ENCODE measurements at places on chromosomes 7 and 10.

DNA sequence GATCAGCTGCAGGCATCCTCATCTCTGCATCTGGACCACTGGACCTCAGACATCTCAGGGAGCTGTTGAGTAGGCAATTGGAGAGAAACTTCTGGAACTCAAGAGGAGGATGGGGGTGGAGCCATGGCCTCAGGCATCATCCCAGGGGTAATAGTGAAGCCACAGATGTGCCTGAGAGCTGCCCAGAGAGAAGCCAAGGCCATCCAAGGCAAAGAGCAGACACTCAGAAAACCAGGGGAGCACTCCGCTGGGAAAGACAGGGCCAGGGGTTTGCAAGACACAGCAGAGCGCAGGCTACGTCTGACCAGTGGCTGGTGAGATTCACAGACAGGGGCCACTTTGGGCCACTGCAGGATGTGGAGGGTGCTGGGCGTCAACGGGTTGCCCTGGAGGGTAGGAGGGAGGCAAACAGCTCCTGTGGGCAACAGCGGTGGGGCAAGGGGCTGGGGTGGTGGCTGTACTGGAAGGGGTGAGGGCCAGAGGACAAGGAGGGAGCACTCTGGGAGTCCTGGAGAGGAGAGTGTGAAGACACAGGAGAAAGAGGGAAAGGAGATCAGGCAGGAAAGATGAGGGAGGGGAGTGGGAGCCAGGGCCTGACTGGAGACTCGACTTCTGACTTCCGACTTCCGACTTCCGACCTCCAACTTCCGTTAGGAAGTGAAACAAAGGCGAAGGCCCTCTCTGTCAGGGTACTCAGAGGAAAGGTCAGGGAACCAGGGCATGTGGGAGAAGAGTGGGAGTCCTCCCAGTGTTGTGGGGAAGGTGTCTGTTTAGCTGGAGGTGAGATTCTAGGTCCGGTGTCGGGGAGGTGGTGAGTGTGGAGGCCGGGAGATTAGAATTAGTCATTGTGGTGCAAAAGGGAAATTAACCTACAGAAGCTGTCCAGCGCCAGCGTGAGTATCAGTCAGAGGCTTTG, 69.7 kb upstream of the ANTXRL start:
- DNase-seq = no peak

DNA sequence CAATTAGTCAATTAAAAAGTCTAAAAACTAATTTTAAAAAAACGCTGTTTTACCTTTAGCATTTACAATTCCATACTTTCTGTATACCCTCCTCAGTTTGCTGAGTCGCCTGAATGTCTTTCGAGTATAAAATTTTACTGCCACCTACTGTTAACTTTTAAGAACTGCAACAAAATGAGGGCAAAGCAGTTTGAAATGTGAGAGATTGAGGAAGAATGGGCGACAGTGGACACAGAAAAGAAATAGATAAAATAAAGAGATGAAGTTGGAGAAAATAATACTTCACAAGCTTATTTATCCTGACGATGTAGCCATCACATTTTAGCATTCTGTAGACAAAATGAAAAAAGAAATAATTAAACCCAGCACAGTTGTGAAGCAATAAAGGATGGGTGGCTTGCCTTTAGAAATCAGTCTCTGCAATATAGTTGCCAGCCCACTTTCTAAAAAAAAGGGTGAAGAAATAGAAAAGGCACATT, 110.8 kb upstream of the PTN start:
- DNase-seq = no peak

DNA sequence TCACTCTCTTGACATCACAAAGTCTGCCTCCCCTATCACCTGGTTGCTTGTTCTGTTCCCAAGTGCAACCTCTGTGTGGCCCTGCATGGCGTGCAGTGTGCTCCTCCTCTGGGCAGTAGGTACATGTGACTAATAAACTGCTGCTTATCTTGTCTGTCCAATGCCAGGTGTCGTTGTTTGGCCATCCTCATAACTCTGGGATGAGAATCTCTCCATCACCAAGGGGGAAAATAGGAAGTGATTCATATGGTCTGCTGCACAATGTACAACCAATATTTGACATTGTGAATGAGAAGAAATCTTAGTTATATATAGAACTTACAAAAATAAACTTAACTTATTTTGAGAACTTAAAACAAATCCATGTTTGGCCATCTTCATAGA, 135.2 kb downstream of the INHBA start:
- no peak for DNase-seq

DNA sequence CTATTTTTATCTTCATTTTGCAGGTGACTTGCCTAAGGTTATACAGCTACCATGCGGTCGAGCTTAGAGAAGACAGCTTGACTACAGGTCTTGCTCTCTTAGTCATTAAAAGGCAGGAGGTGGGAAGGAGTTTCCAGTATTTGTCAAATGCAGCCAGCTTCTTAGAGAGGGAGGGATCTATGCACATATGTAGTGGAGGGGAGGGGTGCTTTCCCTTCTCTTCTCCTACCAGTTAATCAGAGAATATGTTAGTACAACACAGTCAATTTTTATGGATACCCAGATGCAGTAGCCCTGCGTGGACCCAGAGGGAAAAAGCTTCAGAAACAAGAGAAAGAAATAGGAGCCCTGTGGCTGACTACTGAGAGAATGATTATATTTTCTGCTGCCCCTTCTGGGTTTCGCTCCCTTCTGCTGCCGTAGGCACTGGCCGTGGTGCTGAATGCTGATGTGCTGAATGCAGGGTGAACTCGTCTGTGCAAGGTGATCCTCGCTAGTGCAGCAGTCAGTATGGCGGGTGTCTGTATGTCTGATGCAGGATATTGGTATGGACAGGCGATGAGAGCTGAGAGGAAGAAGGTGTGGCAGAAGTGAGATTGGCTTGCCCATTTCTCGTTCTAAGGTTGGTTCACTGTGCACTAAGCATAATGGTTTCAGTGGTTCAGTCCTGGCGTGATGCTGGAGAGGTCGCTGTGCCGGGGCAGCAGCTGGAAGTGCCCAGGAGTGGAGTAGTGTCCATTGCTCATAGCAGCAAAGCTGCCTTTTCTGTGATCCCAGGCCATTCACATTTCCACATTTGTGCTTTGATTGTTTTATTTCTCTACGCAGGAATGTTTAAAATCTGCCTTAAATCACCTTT, 189.2 kb upstream of the PODXL start:
- DNase-seq = no peak

- DNase-seq = no peak
Observed at GRCh38 chr7:5687936-5688630, 93.4 kb downstream of the RNF216 start.

DNA sequence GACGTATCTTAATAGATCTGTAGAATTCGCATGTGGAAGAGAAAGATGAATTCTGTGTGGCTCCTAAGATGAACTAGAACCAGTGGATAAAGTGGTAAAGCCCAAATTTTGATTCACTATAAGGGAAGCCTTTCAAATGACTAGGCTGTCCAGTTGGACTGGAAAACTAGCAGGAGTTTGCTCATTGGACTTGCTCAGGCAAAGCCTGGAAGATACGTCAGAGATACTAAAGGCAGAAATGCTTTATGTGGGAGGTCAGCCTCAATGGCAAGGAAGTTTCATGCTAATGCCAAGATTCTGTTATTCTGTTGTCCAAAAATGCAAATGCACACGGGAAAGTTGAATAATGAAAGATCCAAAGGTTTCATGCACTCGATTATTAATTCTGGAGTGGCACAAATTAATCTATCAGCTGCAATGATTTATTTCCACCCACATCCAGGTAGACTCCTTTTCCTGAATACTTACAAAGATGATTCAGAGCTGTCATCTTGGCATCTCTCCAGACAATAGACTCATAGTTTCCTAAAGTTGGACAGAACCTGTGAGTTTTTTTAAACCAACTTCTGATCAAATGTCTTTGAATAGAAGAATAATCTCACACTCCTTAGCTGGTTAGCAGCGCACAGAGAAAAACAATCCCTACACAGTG, 20.5 kb upstream of the PPP1R3C start:
- no peak for DNase-seq

DNA sequence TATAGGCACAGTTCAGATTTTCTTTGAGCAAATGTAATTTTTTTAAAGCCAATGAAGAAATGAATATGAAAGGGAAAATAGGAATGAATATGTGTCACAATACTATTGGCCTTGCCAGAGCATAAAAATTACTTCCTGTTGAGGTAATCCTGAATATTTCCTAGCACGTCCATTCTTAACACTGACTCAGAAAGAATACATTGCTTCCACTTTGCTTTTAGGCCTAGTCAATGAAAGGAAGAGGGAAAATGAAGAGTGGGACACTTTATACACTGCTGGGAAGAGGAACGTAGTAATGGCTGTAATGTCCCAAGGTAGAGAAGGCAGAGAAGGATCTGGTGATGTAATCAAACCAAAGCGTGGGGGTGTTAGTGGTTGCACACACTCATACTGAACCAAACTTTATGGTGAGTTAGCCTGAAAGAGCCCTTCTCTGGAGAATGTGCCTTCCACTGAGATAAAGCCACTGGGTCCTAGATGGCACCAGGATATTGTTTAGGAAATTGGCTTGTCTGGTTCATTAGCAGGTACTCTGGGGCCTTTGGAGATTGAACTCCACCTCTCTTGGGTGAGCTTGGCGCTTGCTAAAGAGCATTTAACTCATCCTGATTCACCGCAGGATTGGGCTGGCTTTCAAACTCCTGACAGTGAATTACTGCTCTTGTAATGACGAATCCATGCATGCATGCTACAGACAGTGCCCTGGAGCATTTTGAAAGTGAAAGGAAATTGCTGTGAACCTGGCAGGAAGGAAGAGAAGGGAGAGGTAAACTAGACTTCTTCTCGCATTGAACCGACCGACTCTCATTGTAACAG, 254.9 kb downstream of the KIAA1217 start:
- DNase-seq = no peak

GRCh38 chr10:80598084-80598798, 60.5 kb downstream of the SH2D4B start:
- DNase-seq = no peak

DNA sequence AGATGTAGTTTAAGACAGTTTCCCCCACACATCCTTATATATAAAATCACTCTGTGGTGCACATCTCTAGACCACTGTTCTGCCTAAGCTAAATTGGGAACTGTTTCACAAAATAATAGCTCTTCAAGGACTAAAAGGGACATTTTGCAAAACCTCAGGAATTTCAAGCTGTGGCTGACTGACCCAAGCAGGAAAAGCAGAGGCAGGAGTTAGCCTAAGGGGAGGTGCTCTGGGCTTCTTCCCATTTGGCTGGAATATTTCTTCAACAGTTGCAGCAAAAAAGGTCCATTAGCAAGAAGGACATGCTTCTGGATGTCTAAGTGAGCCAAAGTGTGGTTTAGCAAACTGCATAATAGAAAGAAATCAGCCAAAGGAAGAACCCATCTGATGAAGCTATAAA, 551.2 kb upstream of the ANKRD30A start:
- DNase-seq = no peak

GRCh38 chr7:26992670-26993069, 103.1 kb downstream of the HOXA1 start:
- no peak for DNase-seq

- DNase-seq = no peak
Observed at GRCh38 chr7:8178353-8178752, 83.6 kb downstream of the ICA1 start.

DNA sequence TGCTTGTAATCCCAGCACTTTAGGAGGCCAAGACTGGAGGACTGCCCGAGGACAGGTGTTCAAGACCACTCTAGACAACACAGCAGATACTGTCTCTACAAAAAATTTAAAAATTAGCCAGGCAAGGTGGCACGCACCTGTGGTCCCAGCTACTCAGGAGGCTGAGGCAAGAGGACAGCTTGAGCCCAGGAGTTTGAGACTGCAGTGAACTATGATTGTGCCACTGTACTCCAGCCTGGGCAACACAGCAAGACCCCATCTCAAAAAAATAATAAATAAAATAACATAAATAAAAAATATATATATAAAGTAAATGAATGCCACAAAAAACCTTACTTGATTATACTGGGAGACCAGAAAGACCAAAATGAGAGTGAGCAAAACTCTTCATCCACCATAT, 20.8 kb upstream of the PBLD start:
- DNase-seq = no peak

Data from osteocyte (in vitro differentiated cells).